ENCODE measurements at places on chromosomes 2 and 18. TPM values are rescaled to one million over a fixed set of nuclear protein-coding genes. Genes with fewer than 3 reads are reported as not detected.

DNA sequence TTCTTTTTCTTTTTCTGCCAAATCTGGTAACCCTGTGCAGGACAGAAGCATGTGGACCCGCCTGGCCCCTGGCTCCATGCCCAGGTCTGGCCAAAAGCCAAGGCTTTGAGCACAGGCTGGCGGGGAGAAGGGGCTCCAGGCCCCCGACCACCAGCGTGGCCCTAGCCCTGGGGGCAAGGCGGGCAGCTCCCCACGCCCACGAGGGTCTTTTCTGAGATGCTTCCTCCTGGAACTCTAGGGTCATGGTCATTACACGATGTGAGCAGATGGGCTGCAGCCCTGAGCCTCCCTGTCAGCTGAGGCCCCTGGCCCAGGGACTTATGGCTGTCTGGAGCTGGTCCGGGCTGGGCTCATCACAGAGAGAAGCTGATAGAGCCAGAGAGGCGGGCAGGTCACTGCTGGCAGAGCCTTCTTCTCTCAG is 5.7 kb upstream of the OTOS start:
- DNase-seq, result no peak

GRCh38 chr2:88144271-88144670 is 16.4 kb upstream of the FABP1 start:
- DNase-seq, result no peak

DNA sequence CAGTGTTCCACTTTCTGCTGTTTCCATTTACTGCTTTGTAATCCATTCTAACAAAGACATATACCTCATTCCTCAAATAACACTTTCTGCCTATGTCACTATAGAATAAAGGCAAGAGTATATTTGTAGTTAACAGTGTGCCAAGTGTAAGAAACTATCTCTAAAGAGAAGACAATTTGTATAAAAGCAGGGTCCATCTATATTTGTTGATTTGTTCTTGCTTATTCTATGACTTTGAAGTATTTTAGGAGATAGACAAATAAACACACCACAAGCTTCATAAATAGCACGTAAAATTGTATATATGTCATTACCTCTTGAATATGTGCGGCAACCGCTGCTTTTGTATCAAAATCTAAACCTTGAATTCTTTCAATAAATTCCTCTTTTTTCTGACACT is 56.0 kb downstream of the CCDC88A start:
- no peak for DNase-seq

GRCh38 chr18:54561706-54562267 is 29.3 kb upstream of the DYNAP start:
- no peak for DNase-seq

GRCh38 chr2:194567661-194568017 is 1089.4 kb upstream of the SLC39A10 start:
- no peak for DNase-seq

DNA sequence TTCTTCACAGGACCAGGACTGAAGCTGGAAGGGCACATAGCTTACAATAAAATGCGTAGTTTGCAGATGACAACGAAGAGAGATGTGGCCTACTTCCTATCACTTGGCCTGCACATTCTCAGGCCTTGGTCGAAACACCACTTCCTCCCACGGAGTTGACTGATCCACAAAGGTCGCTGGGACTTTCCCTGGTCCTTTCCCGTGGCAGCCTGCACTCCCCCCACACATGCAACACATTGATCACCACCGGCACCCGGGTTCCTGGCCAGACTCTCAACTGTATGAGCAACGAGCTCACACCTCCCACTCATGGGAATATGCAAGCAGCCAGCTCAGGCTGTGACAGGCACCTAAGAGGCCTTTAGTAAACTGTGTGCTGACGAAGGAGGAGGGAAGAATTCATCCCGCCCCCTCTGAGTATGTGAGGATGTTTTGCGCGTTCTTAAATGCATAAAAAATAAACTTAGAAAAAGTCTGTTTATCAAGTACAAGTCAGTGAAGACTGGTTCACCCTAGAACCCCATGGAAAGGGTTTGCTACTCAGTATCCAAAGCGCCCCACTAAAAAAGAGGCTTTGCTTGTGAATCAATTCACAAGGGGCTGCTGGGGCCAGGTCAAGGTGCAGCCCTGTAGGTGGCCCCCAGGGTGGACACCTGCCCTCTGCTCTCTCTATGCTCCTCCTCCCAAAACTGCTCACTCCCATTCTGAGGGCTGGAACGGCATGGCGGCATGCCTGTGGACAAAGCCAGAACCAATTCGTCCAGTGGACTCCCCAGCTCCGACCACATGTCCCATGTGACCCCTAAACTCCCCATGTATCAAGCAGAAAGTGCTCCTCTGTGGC is 154.3 kb downstream of the EIPR1 start:
- peak; percentile 39 for DNase-seq

- no peak for DNase-seq
Observed at GRCh38 chr18:23938043-23938756, 76.4 kb upstream of the TTC39C start.

- DNase-seq, result no peak
Observed at GRCh38 chr18:57666818-57667497, 45.3 kb upstream of the NARS1 start.

GRCh38 chr2:108428286-108429009 is 20.6 kb upstream of the GCC2 start:
- DNase-seq, result no peak

DNA sequence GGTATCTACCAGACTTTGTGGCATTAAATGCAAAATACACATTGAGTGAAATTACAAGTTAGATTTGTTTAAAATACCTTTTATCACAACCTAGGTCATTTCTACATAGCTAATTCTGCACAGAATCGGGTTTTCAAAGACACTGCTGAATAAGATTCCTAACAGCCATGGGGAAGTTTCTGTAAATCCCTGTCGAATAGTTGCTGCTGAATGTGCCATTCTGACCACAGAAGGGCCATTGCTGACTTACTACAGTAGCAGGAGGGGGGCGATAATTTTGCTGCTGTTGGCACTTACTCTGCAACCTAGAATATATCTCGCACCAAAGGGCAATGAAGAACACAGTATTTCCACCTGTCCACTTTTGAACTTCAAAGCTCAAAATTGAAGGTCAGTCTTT is 232.8 kb downstream of the TCF4 start:
- no peak for DNase-seq

DNA sequence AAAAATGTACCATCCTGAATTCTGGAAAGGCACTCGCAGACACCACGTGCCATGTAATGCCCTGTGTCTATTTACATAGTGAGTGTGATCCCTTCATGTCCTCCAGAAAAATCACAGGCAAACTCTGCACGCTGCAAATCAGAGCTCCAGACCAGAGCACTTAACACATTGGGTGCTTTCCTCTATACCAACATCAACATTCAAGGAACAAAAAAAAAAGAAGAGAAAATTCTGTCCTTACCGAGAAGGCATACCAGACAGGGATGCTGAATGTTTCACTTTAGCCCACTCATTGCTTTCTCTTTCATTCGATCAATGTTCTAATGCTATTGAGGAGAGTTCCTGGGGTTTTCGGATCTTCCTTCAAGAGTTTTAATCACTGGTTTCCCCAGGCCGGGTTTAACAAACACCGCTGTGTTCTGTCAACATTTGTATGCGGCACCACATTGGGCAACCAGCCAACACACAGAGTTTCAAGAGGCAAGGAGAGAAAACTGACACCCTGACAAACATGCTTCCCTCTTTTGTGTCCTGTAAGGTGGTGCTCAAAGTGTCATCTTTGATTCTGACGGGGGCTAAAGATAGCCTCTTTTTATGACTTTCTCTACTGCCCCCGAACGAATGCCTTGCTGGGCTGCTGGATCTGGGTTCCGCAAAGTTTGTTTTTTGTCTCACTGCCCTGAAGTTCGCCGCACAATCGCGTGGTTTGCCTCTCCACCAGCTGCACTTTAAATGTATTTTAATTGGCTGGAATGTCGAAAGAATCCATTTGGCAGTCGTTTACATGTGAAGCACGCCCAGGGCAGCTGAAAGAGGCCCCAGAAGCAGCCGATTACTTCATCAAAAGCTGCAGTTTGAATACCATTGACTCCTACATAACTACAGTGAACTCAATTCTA is 106.4 kb upstream of the NCKAP5 start:
- DNase-seq, result peak; percentile 74

DNA sequence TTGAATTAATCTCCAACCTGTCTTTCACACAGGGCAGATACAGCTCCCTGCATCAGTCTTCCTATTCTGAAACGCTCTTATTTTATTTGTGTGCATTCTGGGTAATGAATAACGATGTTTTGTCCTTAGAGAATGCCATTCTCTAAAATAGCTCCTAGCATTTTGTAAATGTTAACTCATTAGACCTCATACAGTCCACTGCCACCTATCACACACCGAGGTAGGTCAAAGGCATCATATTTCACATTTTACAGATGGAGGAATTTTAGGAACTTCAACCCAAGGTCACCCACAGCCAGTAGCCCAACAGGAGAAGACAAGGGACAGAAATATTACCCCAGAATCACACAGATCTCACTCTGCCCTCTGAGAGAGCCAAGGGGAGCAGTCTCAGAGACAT is 455.4 kb upstream of the GYPC start:
- no peak for DNase-seq

- no peak for DNase-seq
Observed at GRCh38 chr2:161412346-161412745, 3.8 kb upstream of the TBR1 start.

DNA sequence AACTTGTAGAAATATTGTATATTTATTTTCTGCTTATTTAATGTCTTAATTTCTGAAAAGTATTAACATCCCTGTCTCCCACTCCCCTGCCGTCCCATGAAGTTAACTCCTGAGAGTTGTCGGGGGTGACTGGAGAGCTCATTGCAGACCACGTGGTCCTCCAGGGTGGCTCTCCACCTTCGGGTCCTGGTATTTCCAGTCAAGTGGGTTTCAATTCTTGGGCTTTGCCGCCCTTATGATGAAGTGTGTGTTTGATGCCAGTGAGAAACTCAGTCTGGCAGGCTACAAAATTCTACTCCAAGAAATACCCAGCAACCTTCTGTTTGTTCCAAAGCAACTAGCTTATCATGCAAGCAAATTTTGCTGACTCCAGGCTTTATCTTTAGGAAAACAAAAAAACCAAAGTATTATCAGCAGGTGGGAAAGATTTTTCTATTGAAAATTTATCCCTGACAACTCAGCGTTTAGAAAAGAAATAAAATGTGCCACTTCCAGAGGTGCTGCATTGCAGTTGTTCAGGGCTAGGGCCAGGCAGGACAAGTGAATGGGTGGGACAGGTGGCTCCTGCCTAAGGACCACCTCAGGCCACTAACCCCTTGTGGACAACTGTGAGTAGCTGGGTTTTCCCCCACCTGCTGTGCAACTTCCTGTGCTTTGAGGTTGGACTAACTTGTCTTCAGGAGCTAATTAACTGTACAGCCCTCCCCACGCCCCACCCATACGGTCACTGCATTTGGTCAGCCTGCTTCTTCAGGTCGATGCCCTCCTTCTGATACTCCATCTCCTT is 46.6 kb downstream of the BCL2L11 start:
- DNase-seq, result no peak

- DNase-seq, result no peak
Observed at GRCh38 chr2:181421131-181421458, 36.1 kb upstream of the ITGA4 start.

Gene HADHB
- polyA plus RNA-seq, result 70.4 TPM

Gene CFC1
- 10.9 TPM for polyA plus RNA-seq

Gene SUCLG1
- 89.0 TPM for polyA plus RNA-seq

Gene SAG
- polyA plus RNA-seq, result not detected

Measured in stomach (tissue), 19 donors.